ENCODE measurements at places on chromosomes 12 and 14. TPM values are rescaled to one million over a fixed set of nuclear protein-coding genes. Genes with fewer than 3 reads are reported as not detected.
A peak's percentile ranks its signal among the peaks of the same experiment; 100 is the strongest.

The MYO1A gene
- not detected for total RNA-seq

The DDX51 gene
- total RNA-seq, result 8.8 TPM

DNA sequence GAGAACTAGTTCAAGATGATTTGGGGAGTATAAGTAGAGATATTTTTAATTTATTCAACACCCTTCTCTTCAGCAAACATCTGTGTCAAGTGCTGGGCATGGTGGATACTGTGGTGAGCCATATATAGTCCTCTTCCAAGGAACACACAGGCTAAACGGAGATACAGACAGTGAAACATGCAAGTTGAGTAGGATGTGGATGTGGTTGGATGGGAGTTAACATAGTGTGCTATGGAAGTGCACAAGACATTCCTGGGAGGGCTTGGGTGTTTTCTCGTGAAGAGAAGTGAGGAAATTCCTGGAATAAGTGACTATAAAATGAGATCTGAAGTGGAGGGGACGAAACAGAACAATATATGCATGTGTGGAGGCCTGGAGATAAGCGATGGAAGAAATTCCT, 181.1 kb upstream of the NPAS3 start:
- DNase-seq, result no peak

- DNase-seq, result no peak
Observed at GRCh38 chr14:64400829-64401459, 12.8 kb downstream of the MTHFD1 start.

DNA sequence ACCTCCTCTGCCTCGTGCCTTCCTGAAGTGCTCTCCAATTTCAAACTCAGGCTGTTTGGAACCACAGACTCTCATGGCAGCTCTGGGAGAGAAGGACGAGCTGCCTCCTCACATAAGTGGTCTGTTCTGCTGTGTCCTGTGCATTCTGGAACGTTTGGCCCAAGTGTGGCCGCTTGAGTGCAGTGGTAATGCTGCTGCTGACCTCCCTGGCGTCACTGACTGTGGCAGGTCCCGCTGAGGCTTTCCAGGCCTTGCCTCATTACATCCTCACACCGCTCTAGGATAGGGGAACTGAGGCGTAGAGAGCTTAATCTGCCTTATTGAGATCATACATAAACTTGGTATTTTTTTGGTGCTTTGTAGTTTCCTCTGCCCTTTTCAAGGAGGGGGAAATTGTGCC, 14.2 kb downstream of the CCDC92 start:
- no peak for DNase-seq

GRCh38 chr12:88237954-88238353, 95.8 kb downstream of the TMTC3 start:
- DNase-seq, result peak; percentile 82

- peak; percentile 68 for DNase-seq
Observed at GRCh38 chr12:67748743-67749040, 100.1 kb downstream of the DYRK2 start.

DNA sequence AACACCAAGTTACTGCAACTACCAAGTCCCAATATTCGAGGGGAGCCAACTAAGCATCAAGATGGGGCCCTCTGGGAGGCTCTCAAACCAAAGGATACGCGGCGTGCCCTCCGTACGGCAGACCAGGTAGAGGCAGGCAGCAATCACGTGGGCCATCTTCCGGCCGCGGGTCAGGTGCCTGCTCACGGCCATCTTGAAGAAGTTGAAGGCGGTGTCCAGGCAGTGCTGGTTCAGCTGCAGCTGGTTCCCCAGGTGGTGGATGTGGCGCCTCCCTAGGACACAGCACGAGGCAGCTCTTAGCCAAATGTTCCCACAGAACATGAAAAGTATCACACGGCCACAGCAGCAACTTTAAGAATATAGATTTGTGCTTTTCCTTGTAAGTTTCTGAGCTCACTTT, 24.3 kb downstream of the BTBD6 start:
- DNase-seq, result no peak

DNA sequence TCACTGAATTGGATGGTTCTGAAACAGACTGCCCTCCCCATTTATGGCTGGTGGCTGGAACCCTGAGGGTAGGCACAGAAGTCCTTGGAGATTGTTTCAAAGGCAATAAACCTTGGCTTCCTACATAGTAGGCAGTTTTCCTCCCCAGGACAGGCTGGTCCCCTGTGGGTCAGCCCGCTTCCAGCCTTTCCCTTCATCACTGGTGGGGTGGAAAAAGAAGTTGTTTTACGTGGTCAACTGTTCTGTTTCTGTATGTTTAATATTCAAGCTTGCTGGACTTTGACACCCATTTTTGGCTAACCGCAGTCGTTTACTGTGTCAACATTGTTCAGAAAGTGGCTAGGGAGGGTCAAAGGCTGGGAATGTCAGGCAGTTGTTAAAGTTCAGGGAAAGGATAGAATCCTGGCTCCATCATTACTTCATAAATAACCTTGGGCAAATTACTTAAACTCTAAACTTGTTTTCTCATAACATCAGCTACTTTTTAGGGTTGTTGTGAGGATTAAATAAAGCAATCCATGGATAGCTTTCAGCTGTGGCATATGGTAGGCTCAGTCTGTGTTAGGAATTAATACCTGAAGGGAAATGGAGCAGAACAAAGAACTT, 2.4 kb downstream of the KLHDC2 start:
- no peak for DNase-seq

DNA sequence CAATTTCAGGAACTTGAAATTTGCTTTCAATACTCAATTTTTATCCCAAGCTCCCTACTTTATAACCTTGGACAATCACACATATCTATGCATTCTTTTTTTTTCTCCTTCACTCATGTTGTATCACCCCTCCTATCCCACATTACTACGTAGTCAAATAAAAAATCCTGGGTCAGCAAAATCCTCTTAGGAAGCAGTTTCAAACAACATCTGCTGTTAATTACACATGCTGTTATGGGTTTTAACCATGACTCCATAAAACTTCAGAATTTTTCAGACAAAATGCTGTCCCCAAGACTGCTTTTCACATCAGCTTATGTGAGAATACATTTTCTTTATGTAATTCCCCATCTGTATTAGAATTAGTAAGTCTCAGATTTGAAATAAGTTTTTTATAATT, 61.7 kb downstream of the LRFN5 start:
- no peak for DNase-seq

- no peak for DNase-seq
Observed at GRCh38 chr14:89621791-89622638, 205.0 kb upstream of the FOXN3 start.

DNA sequence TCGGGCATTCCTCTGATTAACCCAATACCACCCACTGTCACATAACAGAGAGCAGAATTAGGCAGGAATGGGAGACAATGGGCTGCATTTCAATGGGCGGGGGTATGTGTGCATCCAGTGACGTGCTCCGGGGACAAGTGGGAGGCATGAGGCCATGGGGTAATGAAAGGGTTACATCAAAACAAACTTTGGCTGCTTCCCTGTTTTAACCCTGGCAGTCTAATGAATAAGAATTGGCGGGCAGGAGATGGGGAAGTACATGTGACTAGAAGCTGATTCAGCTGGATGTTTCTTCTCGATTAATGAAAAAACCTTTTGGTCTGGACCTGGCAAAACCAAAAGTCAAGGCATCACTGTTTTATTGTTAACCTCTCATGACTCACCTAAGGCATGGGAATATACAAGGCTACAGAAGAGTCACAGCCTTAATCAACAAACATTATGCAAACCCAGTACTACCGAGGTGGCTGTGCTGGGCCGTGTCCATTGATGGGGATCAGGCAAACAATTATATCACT, 44.2 kb downstream of the SOCS2 start:
- DNase-seq, result peak; percentile 98

GRCh38 chr12:91637789-91638624, 455.4 kb upstream of the DCN start:
- DNase-seq, result no peak

GRCh38 chr14:28758253-28758884, 8.2 kb upstream of the FOXG1 start:
- DNase-seq, result no peak

DNA sequence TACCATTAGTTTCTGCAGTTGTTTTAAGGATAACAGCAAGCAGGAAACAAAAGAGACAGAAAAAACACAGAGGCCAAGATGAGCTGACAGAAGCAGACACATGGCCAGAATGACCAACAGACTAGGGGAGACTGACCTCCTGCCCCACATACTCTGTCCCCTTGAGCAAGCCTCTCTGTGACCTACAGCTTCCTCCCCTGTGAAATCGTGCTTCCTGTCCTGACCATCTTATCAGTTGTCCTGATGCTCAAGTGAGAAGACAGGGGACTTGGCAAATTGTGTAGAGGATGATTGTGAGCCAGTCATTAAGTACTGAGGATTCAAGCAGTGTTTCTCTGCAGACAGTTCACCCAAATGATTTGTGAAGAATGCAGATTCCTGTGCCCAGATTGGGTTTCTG, 229.0 kb downstream of the SLC41A2 start:
- no peak for DNase-seq

- DNase-seq, result no peak
Observed at GRCh38 chr12:49098035-49098451, 3.4 kb upstream of the DHH start.

DNA sequence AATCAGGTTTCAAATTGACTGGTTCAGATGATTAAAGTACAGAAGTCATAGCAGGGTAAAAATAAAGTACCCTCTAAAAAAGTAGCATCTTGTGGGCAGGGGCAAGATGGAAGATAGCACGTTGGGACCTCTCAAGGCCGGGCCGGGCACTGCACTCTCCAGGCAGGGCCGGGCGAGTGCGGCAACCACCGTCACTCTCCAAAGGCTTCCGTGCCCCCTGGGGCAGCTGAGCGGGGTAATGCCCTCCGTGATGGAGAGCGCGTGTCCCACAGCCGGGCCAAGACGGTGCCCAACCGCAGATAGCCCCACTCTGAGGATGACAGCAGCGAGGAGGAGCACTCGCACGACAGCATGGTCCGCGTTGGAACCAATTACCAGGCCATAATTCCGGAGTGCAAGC, 8.6 kb upstream of the PLXNC1 start:
- DNase-seq, result no peak

DNA sequence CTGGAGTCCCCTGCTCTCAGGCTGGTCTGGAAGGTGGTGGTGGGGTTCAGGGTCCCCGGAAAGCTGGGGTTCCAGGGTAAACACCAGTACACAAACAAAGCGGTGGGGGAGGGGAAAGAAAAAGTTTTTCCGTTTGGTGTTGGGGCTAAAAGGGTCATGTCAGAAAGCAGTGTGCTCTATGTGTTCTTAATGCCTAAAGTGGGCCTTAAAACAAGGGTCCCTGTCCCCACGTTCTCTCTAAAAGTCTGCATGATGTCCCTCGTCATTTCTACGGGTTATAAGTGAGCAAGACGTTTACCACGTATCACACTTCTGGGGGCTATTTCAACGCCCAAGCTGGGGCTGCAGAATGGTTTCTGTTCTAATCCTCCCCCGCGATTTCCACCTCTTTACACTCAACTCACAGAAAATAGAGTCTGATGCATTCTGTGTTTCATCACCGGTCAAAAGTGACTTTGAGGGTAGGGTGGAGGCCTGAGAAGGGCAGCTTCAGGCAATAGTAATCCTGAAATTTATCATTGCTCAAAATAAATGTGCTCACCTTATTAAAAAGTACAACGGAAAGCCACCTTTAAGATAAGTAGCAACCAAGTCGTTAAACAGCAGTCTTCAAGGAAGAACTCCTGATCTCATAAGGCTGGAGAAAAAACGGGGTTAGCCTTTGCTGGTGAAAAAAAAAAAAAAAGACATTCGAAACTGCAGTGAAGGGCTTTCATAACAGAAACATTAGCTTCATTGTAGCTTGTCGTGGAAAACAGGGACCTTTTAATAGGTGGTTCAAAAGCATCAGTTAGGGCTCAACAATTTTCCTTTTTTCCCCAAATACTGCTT, 63.9 kb upstream of the PTGR2 start:
- peak; percentile 56 for DNase-seq

GRCh38 chr14:39025810-39026627, 77.0 kb downstream of the SEC23A start:
- no peak for DNase-seq

GRCh38 chr14:76431538-76431937, 55.6 kb downstream of the ESRRB start:
- no peak for DNase-seq

DNA sequence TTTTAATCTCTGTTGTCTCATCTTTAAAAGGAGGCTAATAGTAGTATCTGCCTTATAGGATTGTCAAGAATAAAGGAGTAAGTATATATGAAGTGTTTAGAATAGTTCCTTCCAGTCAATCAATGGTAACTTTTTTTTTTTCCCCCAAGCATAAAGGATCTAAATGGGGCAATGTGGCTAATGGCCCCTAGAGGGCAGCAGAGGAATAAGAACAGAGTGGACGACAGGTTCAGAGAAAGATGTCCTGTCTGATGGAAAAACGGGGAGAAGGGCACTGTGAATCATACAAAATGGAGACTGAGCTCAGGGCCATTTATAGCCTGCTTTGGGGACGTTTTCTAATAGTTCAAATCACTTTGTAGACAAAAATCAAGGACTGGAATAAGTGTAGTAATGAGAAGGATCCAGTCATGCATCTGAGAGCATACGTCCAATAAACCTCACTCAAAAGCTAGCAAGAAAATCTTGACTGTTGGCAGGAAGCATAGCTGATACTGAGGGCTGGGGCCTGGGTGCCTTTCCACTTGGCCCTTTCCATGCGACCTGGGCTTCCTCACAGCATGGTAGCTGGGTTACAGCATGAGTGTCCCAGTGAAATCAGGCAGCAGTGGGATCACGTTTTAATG, 51.3 kb downstream of the IFNG-AS1 start:
- peak; percentile 70 for DNase-seq
